CD4-positive, alpha-beta T cell treated with Interleukin-2 at 100 ng/mL for 4 hours (primary cell): ENCODE measurements at places on chromosomes 6 and 20.
A peak's percentile ranks its signal among the peaks of the same experiment; 100 is the strongest.

DNA sequence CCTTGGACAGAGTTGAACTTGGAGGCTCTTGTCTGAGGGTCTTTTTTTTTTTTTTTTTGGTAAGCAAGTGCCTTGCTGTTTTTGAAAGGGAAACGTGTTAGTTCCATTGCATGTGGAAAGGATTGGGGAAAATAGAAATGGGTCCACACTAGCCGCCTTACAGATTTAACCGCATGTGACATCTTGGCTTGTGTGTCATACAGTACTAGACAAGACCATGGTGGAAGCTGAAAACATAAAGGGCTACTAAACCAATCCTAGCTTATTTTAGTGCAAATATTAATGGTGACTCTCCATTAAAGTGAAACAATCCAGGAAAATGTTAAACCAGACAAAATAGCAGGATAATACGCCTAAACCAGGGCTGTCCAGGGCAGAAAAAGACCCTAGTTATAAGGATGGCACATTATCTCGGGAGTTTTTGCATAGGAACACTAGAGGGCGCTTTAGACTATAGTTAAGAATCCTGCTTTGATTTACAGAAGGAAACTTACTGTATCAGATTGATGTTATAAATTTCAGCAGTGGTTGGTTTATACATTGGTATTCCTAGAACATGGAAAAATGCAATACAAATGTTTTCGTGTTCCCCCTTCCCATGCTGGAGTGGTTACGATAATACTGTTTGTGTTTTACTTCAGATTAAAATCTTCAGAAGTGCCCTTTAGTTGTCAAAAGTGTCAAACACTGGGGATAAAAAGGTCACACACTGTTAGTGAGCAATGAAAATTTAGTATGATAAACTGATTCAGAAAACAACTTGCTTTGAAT, 59.8 kb upstream of the DEK start:
- peak; percentile 57 for DNase-seq

GRCh38 chr6:124977067-124977908, 15.1 kb downstream of the RNF217 start:
- DNase-seq: no peak

- no peak for DNase-seq
Measured at GRCh38 chr6:106324726-106325335, 729 bp downstream of the ATG5 start.

- DNase-seq: no peak
Measured at GRCh38 chr6:41963371-41963770, 21.8 kb upstream of the CCND3 start.

DNA sequence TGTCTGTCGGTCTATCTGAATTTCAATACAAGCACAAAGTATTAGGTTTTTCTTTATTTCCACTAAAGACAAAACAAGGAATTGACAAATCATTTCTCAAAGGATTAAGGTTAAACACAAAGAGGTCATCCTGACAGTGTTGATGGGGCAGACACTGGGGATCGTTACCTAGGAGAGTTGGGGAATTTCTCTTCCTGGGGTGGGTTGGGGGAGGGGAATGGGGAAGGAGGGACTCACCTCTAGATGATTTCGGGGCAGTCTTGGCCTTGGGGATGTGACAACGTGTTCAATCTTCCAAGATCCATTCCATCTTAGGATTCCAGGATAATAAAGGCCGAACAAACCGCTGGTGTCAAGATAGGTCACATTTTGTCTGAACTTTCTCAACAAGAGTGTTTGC, 35.4 kb upstream of the FOXA2 start:
- no peak for DNase-seq

- no peak for DNase-seq
Measured at GRCh38 chr20:41027872-41028358, 707 bp upstream of the TOP1 start.

- DNase-seq: no peak
Measured at GRCh38 chr6:14088600-14089192, 28.9 kb upstream of the CD83 start.

GRCh38 chr6:151196555-151196954, 43.2 kb upstream of the AKAP12 start:
- no peak for DNase-seq

DNA sequence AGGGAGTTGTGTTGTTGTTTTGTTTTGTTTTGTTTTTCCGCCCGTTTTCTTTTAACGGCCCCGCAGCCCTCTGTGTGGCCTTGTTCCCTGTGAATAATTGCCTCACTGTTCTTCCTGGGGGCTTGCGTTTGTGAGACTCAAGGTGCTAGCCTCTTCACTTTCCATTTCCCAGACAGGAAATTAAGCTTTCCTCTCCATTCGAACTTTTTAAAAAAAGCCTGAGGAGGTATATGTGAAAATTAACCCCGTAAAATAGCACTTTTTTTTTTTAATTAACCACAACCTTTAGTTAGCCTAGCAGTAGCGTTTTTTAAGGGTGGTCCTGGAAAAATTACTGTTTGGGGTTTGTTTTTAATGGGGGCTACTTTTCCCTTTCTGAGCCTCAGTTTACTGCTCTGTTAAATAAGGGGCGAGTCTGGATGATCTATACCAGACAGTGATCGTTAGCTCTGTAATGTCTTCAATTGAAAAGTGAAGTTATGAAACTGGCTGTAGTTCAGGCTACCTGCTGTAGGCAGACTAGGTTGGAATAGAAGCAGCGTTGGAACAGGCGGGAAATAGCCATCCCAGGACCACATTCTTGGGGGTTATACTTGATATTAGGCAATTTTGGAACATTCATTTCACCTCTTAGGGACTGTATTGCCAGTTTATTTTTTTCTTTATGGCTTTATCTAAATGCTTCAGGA, 1.7 kb downstream of the STX16 start:
- DNase-seq: peak; percentile 17

GRCh38 chr20:64114356-64114971, 7.1 kb upstream of the NPBWR2 start:
- DNase-seq: no peak

DNA sequence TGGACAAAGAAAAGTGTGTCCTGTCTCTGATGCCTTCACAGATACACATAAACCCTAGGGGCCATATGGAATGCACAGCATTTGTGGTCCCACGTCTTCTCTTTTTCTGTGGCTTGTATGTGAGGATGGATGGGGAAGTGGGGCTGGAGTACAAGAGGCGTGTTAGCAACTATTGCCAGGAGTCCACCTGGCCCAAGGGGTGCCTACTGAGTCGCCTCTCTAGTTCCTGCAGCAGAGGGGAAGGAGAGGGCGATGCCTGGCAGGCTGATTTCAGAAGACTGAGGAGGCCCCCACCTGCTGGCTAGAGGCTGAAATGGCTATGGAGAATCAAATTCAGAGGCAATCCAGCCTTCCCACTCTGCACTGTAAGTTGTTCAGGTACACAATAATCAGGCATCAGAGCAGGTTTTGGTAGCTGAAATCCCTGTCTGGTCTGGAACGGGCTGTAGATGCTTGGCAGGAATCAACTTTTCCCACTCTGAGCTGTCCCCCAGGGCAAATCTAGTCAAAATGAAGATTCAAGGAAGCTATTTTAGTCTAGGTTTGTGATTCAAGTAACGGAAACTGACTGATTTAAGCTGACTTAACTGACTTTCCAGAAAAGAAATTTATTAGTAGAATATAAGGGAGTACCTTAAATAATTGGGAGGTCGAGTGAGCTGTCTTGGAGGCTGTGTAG, 14.9 kb upstream of the PPARD start:
- DNase-seq: peak; percentile 84

GRCh38 chr6:75170691-75171560, 34.9 kb downstream of the COL12A1 start:
- no peak for DNase-seq

- DNase-seq: no peak
Measured at GRCh38 chr6:56087421-56087820, 160.0 kb downstream of the COL21A1 start.

DNA sequence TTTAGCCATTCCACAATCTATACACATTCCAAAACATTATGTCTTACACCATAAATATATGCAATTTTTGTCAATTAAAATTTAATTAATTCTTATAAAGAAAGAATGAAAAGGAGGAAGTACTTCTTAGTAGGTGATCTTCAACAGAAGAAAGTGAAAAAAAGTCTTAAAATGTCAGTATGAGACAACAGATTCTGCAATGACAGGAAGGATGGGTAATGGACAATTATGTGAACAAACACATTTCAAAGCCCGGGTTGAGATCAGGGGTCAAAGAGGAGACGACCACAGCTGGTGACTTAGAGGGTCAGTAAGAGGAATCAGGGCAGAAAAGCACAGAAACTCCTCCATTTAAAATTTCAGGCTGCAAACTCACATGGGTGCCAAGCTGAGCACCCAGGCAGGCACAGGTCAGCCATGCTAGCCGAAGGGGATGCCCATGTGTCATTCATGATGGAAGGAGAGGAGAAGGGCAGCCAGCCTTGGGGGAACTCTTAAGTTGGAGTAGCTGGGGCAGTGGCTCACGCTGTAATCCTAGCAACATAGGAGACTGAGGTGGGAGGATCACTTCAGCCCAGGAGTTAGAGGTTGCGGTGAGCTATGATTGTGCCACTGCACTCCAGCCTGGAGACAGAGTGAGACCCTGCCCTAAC, 11.0 kb downstream of the VSX1 start:
- no peak for DNase-seq

- DNase-seq: no peak
Measured at GRCh38 chr6:4169028-4169789, 33.8 kb upstream of the ECI2 start.

DNA sequence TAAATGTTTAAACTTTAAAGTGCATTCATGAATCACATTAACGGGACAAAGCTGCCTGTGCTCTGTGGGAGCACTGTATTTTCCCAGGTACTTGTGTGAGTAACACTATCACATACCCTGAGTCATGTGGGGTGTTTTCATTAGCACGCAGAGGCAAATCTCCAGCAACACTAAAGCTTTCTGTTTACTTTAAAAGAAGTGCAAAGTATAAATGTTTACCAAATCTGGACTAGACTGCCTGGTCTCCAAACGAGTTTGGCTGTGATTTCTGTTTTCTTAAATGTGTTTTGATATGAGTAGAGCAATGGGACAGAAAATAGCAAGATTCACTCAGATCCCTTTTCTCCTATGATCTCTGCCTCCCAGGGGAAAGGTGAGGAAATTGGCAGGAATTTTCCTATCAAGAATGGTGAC, 28.8 kb upstream of the RIPPLY2 start:
- no peak for DNase-seq

- no peak for DNase-seq
Measured at GRCh38 chr6:21107796-21108195, 485.8 kb upstream of the SOX4 start.

GRCh38 chr6:21679761-21680265, 86.3 kb downstream of the SOX4 start:
- no peak for DNase-seq

GRCh38 chr6:31681135-31681671, 336 bp upstream of the LY6G5C start:
- peak; percentile 43 for DNase-seq

DNA sequence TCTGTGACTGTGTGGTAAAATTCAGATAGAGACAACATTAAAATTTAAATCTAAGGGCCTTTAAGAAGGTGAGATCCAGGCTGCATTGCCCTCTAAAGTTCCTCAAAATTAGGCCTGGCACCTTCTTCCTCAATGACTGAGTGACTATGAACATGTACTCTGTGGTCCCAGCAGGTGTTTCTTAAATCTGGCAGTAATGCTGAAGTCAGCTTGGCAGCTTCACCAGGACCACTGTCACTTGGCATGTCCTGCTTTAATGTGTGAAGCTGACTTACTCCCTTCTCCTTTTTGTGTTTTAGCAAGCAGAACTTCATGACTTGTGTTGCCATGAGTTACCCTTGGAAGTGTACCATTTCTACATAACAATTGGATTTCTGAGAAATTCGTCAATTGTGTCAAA, 141.7 kb downstream of the NKAIN2 start:
- no peak for DNase-seq

DNA sequence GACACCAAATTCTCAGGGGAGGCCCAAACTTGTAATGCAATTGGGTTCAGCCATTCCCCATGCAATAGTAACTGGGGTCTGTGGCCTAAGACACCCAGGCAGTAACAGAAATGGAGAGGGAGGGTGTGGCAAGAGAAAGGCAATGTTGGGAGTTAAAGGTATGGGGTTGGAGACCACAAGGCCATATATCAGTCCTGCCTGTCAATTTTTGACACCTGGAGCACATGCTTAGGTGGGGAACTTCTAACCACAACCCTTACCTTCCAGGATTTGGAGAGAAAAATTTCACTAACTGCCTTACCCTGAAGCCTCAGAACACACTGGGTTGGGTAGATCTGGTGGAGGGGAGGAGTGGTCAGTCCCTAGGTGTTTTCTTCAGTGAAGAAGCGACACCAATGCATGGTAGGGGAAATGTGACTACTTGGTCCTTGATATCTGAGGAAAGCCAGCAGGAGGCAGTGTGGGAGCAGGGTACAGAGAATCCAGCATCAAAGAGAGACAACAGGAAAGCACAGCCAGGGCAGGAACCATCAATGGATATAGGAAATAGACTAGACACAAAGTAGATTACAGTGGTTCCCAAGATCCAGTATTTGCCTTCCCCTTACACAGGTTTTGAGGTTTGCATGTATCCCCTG, 6.8 kb upstream of the USP49 start:
- peak; percentile 70 for DNase-seq

GRCh38 chr6:31888276-31889258, 8.9 kb downstream of the EHMT2 start:
- DNase-seq: peak; percentile 46

DNA sequence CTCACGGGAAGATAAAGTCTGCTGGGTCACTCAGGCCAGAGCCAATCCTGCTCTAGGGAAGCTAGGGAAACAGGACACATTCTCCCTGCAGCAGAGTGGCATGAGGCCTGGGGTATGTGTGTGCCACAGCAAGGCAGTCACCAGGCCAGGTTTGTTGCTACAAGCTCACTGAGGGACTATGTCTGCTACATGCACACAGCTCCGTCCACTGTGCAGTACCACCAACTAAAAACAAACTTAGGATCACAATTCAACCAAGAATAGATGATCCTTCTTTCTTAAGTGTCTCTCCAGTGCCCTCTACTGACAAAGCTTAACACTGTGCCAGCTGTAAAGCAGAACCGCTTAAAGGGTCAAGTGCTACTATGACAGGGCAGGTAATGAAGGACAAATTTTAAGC, 192.5 kb downstream of the PTPRK start:
- DNase-seq: peak; percentile 58

DNA sequence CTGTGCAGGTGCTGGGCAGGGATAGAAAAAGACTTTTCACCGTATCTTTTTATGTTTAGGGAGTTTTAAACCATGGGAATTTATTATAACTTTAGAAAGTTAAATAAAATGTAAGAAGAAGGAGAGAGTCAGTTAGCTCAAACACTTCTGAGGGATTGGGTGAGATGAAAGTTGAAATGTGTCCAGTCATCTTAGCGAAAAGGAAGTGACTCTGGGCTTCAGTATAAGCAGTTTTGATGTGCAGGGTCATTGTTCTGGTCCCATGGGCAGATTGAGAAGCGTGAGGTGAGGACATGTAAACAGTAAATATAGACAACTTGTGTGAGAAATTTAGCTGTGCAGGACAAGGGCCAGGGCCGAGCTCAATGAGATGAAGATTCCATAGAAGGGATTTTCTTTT, 66.9 kb downstream of the TOX2 start:
- DNase-seq: no peak
